ENCODE measurements at places on chromosomes 4 and X.

DNA sequence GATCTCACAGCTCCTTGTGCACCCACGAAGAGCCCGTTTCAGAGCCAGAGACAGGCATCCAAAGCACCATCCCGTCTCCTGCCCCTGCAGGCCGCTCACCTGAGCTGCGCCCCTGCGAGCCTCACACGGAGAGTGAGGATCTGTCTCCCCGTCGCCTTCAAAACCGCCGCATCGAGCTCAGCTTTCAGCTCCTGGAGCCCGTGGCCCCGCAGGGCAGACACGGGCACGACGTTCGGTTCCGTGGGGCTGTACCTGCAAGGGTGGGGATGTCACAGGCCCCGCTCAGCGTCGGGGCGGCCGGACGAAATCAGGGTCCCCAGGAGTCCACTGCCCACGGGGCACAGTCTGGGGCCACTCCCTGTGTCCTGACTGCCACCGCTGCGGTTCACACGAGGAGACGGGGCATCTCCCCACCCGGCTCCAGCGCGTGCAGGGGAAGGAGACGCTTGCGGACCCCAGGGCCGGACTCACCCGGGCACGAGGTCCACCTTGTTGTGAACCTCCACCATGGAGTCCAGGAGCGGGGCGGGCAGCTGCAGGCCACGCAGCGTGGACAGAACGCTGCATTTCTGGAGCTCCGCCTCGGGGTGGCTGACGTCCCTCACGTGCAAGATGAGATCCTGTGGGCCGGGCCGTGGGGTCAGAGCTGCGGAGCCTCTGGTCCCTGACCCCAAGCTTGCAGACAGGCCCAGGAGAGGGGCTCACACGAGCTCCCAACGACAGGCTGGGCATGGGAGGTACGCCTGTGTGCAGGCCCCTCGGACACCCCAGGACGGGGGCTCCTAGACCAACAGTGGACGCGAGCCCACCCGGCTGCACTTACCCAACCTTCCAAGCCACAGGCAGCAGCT is 11.1 kb downstream of the GTPBP6 start:
- DNase-seq = no peak

GRCh38 chr4:72564184-72564583 is 4.8 kb downstream of the ADAMTS3 start:
- DNase-seq = no peak

DNA sequence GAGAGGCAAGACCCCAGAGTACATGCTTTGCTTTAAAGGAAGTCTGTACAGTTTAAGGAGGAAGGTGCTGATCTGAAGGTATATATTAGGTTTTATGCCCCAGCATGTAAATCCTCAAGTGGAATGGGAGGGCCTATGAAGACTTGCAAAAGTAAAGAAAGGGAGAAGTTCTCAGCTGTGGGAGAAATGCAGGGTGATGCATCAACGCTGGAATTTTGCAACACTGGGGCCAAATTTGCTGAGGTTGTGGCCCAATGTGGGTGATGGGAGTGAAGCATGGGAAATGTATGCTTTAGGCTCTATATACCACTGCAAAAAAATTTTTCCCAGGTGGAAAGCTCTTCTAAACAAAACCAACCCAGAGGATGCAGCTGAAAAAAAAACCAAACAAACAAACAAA is 33.8 kb upstream of the GPR174 start:
- no peak for DNase-seq

DNA sequence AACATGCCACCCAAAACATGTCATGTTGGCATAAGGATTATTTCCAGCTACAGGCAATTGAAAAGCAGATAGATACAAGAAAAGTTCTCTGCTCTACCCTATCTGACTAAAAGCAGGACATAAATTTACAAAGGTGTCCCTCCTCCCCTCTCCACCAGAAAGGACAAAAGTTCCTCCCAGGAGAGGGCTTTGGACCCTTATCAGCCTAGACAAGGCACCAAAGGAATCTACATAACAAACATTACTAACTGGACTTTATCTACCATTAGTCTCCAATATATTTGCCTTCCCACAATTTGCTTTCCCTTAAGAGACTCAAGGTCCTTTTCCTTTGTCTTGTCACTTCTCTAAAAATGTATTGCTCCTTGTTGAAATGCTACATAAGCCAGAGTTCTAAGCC is 55.6 kb downstream of the ADGRA3 start:
- no peak for DNase-seq

DNA sequence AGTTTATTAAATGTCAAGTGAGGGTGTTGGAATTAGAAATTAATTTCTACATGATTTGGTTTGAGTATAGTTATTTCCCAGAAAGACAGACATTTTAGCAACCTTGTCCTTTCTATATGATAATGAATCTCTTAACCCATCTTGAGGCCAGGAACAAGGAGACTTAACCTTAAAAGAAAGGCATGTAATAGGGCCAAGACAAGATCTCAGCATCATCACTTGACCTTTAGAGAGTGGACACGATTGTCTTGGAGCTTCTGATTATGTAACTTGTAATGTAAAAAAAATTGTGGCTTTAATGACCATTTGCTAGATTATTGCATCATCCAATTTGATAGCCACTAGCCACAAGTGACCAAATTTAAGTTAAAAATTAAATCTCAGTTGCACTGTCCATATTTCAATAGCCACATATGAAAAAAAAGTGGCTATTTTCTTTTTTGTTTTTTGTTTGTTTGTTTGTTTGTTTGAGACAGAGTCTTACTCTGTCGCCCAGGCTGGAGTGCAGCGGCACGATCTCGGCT is 13.5 kb upstream of the FOXO4 start:
- DNase-seq = no peak

GRCh38 chr4:186643501-186644310 is 80.0 kb downstream of the FAT1 start:
- no peak for DNase-seq

GRCh38 chr4:186082221-186082620 is 13.3 kb downstream of the TLR3 start:
- no peak for DNase-seq

DNA sequence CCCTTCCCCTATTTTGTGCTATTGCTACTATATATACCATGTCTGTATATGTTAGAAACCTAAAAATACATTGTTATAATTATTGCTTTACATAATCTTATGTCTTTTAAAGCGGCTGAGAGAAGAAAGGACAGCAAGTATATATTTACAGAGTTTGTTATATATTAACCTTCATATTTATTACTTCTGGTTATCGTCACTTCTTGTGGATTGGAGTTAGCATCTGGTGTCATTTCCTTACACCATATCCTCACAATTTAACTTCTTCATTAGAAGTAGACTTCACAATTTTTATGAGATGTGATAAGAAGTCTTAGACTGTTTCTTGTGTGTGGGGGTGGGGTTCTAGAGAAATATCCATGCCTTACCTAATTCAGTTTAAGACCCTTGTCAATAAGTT is 123.1 kb downstream of the ATXN3L start:
- DNase-seq = no peak

GRCh38 chr4:153020457-153020856 is 84.3 kb downstream of the FHDC1 start:
- DNase-seq = no peak

DNA sequence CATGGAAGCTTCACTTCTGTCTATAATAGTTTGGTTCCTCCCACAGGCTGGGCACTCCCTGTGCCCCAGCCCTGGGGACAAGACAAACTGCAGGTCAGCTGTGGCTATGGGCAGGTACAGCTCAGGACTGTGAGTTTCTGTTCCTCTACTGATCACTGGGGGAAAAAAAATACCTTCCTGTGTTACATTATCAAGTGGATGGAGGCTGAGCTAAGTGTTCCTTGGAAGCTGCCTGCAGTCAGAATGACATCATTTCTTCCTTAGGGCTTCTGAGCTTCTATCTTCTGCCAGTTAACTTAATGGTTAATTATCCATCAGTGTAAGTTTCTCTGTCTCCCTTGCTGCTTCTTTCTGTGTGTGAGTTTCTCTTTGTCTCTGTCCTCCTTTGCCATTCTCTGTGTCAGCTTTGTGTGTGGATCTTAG is 4.6 kb downstream of the RAB33A start:
- DNase-seq = no peak

GRCh38 chrX:48772602-48773001 is 11.1 kb downstream of the GLOD5 start:
- DNase-seq = no peak

DNA sequence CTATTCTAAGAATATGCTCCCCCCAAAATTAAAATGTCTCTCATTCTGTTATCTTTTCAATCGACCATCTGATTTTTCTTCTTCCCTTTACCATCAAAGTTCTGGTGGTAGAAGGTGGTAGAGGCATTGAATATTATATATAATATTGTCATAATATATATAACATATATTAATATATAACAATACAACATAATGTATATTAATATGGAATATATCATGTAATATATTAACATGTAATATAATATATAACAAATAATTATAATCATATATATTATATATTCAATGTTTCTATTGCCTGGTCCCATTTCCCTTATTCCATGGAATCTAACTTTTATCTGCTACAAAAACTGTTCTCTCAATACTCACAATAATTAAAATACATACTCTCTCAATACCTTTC is 40.6 kb downstream of the STPG2 start:
- DNase-seq = no peak

DNA sequence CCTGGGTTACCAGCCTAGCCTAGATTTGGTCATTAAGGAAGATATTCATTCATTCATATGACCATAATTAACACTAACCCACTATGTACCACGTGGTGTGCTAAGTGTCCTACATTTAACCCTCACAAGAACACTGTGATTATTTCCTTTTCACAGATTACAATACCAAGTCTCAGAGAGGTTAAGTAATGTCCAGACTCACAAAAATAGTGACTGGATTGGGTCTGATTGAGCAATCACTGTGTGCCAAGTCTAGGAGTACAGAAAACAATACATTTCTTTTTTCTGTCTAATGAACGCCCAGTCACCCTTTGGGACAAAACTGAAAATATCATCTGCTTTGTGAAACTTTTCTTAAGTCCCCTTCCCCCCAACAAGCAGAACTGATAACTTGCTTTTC is 7.6 kb upstream of the DLG3 start:
- DNase-seq = no peak

- DNase-seq = no peak
Observed at GRCh38 chr4:152265149-152265621, 270.7 kb downstream of the FBXW7 start.

DNA sequence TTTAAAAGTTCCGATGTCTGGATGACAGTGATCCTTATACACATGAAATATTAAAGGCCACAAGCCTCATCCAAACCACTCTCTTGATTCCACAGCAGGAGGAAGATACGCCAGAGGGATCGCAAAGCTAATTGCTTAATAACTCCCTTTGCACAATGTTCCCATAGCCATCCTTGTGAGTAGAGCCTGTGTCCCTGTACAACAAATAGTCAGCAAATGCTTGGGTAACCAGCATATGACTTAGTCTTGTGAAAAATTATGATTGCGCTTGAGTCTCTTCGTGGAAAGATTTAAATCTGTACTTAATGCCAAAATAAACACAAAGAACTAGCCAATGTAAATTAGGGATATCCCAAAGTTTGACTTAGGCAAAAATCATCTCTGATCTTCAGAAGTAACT is 31.5 kb downstream of the SLC9A7 start:
- DNase-seq = no peak

DNA sequence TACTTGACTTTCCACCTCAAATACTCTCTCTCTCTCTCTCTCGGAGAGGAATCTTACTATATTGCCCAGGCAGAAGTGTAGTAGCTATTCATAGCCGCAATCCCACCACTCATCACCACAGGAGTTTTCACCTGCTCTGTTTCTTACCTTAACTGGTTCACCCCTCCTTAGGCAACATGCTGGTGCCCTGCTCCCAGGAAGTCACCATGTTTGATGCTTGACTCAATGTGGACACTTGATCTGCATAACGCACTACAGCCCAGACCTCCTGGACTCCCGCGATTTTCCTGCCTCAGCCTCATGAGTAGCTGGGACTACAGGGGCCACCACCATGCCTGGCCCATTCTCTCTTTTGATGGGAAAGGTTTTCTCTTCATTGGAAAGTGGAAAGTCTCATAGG is 271.8 kb downstream of the FBXW7 start:
- DNase-seq = no peak

- DNase-seq = no peak
Observed at GRCh38 chr4:102403116-102403515, 57.8 kb upstream of the SLC39A8 start.
